ENCODE measurements at places on chromosomes 7 and 10. TPM values are rescaled to one million over a fixed set of nuclear protein-coding genes. Genes with fewer than 3 reads are reported as not detected.

Gene GPC2
- 1.4 TPM for total RNA-seq

Gene TCAF1
- total RNA-seq: 24.0 TPM

DNA sequence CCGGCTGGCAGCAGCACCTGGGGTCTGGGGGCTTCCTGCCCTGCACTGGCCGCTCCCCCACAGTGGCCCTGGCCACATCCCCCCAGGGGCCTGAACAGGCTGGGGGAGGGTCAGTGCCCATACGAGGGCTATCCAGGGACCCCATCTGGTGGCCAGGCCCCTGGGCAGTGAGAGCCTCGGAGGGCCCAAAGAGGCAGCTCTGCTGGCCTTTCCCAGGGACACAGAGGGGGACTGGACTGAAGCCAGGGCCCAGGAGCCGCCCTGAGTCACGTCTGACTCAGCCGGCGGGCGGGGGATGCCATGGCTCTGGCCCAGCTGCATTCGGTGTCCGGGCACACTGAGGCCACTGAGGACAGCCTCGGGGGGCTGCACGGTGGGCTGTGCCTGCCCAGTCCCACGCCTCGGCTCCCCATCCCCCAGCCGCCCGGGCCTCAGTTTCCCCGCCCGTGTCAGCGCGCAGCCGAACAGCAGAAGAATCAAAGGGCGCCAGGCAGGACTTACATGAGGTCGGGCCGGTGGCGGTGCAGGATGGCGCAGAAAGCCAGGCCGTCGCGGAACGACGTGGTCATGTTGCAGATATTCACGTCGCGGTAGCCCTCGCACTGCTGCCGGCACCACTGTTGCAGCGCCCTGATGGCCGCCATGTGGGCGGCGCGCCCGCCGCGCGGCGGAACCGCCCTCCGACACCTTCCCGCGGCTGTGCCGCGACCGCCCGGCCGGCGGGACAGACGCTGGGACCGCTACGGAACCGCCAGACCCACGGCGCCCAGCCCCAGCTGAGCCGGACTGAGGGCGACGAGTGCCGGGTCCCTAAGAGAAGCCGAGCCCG, at the start of gene MICALL2:
MICALL2 (minus strand) TSS at position 788 of the 829 bp plus-strand sequence; CDS start at position 644, 144 bp downstream.
- DNase-seq: peak; percentile 77

Gene MOGAT3
- total RNA-seq: not detected

DNA sequence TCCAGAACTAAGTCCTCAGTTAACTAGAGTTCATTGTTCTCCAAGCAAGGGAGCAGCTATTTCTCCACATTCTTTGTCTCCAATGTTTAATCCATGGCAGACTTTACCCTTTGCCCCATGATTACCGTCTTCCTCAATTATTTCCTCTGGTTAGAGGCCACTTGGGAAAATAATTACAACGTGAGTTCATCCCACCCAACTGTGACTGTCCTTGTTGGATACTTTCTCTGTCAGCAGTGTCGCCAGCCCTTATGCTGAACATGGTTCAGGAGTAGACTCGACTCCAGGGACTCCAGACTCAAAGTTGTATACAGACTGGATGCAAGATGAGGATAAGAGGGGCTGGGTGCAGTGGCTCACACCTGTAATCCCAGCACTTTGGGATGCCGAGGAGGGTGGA, 17.1 kb upstream of the SEPHS1 start:
- no peak for DNase-seq

DNA sequence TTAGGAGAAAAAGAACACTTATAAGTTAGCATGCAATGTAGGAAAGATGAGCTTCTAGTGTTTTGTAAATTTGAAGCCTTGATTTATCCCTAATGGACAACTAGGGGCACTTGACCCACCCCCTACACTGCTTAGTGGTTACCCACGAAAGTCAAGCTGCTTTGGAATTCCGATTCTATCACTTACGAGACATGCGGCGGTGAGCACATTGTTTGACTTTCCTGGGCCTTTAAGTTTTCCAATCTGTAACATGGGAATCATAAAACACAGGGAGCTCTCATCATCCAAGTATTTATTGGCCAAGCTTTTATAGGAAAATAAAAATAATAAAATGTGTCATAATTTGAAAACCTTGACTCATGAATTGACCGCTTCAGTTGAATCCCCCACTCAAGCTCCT, 78.7 kb upstream of the PDK4 start:
- no peak for DNase-seq

Gene IRF5
- total RNA-seq: 73.4 TPM

DNA sequence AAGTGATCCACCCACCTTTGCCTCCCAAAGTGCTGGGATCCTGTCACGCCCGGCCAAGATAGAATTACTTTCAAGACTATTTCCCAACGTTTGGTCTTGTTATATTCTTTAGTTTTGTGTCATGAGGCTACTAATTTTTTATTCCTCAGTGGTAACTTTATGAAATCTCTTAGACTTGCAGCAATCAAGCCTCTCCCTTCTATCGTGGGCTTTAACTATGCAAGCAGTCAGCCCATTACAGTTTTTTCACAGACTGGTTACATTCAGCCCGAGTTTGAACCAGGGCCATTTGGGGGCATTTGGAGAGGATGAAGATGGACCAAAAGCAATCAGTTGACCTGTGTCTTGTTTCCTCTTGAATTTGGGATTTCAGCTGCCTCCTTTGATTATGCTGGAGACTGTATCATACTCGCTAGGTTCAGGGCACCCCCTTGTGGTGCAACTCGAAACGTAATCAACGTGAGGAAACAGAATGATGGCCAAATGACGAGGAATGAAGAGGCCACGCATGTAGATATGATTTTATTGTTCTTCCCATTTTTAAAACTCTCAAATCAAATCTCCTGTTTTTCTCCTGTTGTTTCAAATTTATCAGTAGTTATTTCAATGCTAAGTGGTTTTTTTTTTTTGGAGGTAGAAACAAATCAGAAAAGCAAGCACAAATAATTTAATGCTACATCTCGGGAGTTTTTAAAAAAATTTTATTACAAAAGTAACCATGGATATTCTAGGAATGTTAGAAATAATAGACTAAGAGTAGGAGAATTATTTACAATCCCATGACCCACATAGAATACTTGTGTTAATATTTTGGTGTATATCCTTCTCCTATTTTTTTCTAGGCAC, 151.6 kb downstream of the KIAA1217 start:
- peak; percentile 37 for DNase-seq

- DNase-seq: peak; percentile 95
Measured at GRCh38 chr7:129066290-129067131, 11.6 kb upstream of the TNPO3 start.

GRCh38 chr7:22610263-22610662, 110.3 kb upstream of the STEAP1B start:
- no peak for DNase-seq

- no peak for DNase-seq
Measured at GRCh38 chr10:44874166-44874565, 37.0 kb upstream of the TMEM72 start.

GRCh38 chr7:129550693-129551360, 48.5 kb downstream of the SMKR1 start:
- no peak for DNase-seq

Gene AGAP6
- 0.84 TPM for total RNA-seq

Gene GPR22
- not detected for total RNA-seq

DNA sequence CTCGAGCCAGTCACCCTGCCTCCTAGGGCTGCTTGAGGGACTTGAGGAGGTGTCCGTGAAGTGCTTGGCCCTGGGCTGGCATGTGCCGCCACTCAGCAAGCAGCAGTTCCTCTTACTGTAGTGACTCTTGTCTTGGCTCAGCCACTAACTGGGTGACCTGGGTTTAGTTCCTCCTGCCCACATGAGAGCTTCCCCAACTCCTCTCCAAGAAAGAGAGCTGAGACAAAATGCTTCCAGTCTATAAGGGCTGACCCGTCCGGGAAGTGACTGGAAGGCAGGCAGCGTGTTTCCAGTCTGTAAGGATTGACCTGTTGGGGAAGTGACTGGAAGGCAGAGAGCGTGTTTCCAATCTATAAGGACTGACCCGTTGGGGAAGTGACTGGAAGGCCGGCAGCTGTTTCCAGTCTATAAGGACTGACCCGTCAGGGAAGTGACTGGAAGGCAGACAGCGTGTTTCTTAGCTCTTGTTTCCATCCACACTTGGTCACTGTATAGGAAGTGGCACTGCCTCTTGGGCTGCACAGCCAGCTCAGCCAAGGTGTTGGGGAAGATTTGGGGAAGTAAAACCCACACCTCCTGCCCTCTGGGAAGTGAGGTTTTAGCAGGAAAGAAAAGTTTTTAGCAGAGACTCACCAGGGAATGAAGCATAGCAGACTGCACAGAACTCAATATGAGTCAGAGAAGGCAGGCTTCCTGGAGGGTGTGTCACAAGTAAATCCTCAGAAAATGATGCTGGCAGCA, 53.3 kb upstream of the PPIF start:
- no peak for DNase-seq
